Naive thymus-derived CD8-positive, alpha-beta T cell (primary cell): ENCODE measurements at places on chromosomes 11 and 22.
A peak's percentile ranks its signal among the peaks of the same experiment; 100 is the strongest.

DNA sequence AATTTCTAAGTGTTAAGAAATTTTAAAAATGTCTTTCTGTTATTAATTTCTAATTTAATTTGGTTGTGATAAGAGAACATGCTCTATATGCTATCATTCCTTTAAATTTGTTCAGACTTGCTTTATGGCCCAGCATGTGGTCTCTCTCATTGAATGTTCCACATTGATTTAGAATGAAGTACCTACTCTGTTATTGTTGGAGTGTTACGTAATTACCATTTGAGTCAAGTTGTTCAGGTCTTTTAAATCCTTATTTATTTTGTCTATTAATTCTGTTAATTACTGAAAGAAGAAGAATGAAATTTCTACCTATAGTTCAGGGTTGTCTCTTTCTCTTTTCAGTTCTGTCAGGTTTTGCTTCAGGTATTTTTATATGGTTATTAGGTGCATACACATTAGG, 57.0 kb downstream of the PRMT3 start:
- no peak for DNase-seq

DNA sequence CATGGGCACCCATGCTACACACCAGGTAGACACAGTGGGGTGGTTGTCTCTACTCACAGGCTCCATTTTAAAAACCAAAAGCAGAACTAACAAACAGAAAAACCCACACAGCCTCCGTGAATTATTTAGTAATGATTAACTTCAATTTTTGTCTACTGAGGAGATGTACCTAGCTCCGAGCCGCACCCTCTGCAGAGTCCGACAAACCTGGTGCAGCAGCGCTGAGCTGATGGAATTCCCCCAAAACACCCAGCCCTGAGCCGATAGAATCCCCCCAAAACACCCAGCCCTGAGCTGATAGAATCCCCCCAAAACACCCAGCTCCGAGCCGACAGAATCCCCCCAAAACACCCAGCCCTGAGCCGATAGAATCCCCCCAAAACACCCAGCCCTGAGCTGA, 927.0 kb downstream of the BRD1 start:
- no peak for DNase-seq

DNA sequence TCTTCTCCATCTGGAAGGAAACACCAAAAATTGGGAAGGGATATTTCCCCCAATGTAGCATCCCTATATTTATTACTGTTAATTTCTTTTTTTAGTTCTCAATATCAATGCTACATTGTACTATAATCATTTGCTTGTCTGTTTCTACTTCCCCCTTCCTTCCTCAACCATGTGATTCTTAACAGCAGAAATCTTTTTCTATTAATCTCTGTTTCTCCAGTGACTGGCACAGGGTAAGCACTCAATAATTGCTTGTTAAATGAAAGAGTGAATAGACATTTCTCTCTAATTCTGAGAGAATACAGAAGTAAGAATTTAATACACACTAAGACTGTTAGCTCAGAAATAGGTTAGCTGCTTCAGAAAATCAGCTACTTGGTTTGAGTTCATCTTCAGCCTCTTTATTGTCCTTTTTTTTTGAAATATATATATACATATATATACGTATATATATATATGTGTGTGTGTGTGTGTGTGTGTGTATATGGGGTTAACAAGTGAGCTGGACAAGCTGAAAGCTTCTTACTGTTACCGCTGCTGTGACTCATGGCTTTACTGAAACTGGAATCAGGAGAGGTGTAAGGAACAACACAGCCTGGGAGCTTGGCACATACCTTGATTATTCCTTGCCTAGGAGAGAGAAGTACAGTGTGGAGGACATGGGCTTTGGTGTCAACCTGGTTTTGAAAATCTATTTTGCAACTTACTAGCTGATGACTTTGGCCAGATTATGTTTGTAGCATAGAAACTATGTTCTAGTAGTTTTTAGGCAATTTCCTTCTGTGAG, 26.2 kb upstream of the PDE3B start:
- no peak for DNase-seq

DNA sequence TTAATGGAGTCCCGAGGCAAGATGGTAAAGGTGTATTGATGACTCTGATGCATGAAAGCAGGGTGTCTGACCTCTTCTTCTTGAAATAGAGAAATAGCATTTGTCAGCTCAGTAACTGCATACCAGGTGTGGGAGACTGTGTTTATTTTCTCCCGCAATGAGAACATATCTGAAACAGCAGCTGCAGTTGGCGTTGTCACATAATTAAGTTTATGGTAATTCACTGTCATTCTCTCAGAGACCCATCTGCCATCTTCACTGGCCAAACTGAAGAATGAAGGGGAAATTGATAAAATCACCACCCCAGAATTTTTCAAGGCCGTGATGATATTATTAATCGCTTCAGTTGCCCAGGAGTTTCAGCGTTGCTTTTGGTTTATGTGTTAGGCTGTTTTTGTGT, 20.1 kb upstream of the MCHR1 start:
- no peak for DNase-seq

DNA sequence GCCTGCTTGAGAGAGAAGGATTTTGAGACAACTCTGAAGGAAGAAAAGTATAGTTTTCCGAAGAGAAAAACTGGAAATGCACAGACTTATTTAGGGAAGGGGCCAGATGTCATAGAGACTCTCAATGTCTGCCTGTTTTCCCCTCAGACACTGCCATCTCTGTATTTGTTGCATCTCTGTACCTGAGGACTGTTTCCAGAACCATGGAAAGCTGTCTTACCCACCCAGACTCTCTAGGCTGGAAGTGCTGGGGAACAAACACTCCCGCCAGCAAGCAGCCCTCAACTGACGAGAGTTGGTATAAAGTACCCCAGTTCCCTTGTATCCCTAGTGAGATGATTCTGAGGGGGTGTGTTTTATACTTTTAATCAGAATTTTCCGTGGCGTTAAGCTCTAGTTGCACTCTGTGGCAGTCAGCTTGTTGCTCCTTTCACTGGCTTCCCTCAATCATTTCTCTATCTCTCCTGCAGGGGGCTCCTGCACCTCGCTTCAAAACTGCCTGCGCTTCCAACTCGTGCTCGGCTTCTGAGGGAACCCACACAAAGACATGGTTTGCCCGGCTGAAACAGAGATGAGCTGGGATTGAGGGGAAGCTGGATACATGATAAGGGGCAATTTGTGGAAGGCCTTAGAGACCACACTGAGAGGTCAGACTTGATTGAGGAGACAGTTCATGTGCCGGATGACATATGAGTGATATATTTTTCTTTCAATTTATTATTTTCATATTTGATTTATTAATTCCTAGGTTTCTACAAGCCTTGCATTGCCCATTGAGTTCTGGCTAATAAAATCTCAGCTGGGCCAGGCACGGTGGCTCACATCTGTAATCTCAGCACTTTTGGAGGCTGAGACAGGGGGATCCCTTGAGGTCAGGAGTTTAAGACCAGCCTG, 36.9 kb upstream of the CLPB start:
- DNase-seq, result peak; percentile 12

DNA sequence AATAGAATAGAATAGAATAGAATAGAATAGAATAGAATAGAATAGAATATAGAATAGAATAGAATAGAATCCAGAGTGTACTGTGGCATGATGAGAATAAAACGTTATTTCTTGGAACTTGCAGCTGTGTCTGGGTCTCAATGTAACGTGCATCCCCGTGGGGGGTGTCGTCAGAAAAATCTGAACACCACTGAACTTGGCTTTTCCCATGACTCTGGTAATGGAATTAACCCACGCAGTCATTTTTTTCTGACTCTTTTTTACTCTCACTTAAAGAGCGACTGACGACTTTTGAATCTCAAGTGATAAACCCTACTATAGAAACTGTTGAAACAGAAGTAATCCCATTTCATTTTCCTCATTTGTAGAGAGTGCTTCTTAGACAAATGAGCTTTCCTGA, 92.4 kb upstream of the BID start:
- no peak for DNase-seq

DNA sequence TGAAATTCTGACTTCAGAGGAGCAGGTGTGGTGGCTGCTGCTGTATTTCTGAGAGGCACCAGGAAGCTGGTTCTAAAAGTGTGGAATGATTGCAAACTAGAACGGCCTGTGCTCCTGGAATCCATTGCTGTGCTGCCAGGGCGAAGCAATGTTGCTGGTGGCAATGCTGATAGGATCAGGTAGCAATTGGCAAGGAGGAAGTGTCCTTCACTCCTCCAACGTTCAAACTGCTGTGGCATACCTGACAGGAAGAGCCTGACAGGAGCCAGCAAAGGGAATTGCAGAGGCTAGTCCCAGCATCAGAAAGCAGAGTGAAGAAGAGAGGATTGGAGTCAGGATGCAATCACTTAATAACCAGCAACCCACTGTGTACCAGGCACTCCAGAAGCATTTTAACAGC, 118.2 kb downstream of the FAR1 start:
- no peak for DNase-seq

DNA sequence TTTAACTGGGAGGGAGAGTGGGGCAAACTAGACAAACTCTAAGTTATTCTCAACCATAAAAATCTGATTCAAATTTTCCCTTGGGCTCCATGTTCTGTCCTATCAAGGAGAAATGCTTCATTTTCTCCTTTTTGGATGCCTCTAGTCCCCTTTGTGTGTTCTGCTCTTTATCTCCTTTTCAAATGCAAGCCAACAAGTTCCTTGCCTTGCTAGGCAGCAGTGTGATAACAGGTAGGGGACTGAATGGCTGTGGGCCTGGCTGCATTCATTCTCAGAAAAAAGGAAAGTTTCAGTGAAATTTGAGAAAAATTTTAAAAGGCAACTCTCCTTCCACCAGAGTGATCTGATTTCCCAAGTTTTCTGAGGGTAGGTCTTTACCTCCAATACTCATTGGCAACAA, 26.9 kb upstream of the MMP8 start:
- no peak for DNase-seq

DNA sequence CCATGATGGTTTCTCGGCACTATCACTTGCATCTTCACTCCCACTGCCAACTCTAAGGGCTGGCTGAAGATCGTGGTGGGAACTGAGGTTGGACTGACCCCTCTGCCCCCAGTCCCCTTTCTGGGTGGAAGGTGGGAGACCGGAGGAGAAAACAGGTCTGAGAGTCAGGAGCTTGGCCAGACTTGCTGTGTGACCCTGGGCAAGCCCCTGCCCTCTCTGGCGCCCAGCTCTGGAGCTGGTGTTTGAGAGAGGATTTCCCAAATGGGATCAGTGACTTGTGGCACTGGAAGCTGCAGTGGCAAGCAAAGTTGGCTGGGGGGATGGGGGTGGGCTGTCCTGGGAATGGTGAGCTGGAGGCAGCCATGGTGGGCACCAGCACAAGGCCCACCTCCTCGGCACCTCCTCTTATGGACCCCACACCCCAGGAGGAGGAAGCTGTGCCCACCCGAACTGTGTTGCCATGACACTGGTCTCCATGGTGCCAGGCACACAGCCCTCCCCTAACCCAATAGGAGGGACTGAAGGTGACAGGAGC, 6.5 kb upstream of the PDE2A start:
- no peak for DNase-seq

GRCh38 chr11:64044730-64045393, 9.1 kb downstream of the FLRT1 start:
- no peak for DNase-seq

- no peak for DNase-seq
These were observed 13.5 kb upstream of the MRGPRD start for GRCh38 chr11:68994161-68994893.

DNA sequence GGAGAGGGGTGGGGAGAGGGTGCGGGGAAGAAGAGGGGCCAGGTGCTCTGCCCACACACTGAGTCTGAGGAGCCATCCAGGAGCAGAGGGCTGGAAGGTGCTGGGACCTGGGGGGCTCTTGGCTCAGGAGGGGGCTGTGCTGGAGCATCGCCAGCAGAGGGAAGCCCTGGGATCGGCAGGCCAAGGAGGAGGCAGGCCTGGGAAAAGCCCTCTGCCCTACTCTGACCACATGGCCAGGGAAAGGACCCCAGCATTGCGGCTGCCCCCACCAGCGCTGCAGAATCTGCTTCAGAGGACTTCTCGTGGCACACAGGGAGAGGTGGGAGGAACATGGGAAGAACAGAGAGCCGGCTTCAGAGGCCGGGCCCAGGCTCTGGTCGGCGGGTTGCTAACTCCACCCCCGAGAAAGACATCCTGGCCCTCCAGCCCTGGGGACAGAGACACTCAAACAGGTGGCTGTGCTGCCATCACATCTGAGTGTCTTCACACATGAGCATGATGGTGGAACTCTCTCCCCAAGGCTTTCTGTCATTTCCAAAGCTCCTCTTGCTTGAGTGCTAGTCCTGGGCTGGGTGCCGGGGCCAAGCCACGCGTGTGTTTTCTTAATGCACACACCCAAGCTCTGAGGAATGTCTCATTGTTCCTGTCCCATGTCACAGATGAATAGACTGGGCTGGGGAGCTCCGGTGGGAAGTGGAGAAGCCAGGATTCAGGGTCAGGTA, 1378.0 kb downstream of the BRD1 start:
- no peak for DNase-seq

- DNase-seq, result no peak
These were observed 78.0 kb downstream of the TIMP3 start for GRCh38 chr22:32879550-32879949.

DNA sequence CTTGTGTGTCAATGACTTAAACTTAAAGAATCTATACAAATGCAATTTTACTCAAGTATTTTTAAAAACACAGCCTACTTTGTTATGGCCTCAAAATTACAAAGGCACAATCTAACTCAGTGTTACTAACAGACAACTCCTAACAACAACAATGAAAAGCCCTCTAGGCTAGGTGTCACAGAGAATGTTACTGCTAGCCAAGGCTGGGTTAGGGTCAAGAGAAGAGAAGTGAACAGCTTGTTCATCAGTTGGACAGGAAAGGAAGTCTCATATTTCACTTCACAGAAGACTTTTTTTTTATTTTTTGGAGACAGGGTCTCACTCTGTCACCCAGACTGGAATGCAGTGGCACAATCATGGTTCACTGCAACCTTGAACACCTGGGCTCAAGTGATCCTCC, 26.0 kb downstream of the CLDN25 start:
- no peak for DNase-seq

DNA sequence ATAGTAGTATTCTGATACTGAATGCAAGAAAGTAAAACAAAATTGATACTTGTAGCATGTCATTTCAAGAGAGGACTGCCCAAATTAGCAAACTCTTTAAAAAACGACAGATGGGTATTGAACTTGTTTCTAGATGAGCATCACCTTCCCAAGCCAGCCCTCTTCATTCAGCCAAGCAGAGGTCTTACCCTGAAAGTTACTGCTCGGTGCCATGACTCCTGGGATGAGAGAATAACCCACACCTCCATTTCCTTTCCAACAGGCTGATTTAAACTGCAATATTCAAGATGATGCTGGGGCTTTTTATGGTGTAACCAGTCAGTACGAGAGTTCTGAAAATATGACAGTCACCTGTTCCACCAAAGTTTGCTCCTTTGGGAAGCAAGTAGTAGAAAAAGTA, 84.5 kb upstream of the RASSF10 start:
- no peak for DNase-seq

- no peak for DNase-seq
These were observed 6.6 kb upstream of the OR2D2 start for GRCh38 chr11:6898911-6899310.
